ENCODE measurements at places on chromosomes 7 and 10.
A peak's percentile ranks its signal among the peaks of the same experiment; 100 is the strongest.

DNA sequence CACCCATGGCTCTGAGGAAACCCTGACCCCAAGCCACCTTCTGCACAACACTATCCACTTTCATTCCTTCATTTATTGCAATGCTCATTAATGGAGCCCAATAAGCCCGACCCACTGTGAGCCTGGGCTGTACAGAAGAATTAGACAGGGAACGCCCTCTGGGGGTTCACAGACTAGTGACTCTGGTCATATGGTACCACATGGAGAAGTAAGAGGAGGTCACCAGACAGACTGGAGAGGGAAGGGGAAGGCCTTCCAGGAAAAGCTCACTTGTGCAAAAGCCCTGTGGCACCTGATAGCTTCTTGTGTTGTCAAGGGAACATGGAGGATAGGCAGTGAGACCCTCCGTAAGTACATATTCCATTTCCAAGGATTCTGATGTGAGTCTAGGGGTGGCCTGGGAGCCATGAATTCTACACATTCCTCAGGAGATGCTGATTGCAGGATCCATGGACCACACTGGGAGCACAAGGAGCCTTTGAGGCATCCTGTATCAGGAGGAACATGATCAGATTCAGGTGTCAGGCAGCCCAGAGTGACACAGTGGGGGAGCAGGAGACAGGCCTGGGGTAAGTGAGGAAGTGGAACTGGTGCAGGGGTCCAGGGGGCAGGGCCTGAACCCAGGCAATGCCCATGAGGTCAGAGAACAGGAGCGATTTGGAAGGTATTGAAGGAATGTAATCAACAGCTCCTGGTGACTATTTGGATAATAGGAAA lies 19.9 kb downstream of the TMEM72 start:
- no peak for DNase-seq

GRCh38 chr10:85792533-85792858 lies 574.1 kb downstream of the GRID1 start:
- no peak for DNase-seq

DNA sequence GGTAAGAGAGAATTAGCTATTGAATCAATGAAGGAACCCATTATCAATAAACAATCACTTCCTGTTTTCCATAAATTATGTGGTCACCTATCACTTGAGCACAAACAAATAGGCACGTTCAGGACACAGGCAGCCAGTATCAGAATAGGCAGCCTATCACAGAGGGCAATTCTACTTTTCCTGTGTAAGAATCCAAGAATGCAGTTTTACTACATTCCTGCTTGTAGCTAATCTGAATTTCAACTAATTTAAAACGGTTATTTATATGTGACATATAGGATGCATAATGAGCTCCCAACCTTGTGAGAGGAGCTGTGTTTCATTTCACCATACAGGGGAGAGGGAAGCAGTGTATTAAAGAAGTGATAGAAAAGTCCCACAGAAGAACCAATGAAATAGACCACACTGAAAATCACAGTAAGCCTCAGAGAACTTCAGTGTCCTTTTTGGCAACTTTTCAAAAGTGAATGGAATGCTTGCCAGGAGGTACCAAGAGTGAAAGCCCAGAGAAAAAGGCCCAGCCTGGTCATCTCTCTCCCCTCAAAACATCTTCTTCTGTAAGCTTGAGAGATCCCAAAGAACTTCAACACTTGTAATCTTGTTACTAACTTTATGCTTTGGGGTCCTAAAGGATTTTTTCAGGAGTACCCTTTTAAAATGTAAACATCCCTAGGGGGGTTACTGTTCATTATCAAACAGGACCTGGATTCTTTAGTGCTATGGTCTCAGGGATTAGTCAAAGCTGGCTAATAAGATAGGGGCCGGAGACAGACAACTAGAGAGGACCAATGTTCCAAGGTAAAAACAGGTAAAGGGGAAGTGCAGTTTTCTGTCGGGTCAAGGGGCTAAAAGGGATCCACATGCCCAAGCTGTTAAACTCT lies 1.3 kb downstream of the IMMP2L start:
- DNase-seq: peak; percentile 55

GRCh38 chr10:10293481-10293951 lies 724.2 kb upstream of the CELF2 start:
- DNase-seq: no peak

GRCh38 chr10:34262985-34263384 lies 552.1 kb downstream of the PARD3 start:
- no peak for DNase-seq

- no peak for DNase-seq
Measured at GRCh38 chr7:46383605-46384004, 462.5 kb upstream of the IGFBP3 start.

DNA sequence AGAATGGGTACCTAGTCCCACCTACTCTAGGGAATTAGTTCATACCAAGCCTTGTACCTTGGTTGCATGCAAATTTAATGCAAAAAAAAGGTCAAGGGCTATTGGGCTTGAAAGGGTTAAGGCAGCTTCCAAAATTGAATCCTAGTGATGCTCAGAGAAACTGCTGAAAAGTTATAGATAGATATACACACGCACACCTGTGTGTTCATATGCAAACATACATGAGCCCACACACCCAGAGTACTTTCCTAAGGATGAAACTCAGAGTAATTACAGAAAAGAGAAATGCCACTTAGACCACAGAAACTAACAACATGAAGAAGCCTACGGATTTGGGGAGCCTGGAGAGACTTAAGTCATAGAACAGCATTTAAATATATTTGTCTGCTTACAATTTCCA lies 1.5 kb downstream of the SLC25A13 start:
- DNase-seq: no peak

DNA sequence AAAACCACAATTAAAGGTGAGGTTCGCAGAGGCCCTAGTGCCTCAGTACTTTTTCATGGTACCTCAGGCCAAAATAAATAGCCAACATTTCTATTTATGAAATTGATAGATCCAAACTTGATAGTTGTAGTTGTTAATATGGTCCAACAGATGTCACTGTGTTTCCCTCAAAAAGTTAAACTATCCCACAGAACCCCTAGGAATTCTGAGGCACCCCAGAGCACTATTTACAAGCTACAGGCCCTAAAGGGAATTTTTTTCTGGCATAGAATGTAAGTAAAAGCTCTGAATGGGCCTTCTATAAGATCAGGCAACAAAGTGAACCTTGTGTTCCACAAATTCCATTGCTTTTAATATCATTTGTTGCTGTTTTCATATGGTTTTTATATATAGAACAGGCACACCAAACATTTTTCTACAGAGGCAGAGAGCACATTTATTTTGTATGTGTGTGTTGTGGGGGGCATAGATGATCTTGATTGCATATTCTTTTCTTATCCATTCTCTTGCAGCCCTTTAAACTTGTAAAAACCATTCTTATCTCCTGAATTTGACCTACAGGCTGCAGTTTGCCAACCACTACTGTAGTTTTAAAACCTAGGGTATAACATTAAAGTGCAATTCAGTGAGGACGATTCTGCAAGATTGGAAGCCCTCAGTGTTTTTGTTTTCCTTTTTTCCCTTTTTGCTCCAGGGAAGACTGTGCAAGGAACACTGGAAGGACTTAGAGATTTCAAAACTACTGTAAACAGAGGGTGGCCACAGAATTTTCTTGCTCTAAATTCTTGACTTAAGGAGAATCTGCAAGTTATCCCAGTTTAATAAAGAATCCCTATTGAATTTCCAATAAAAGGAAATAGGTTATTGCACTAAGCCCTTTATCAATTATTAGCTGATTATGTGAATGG lies 3.5 kb upstream of the ARL4A start:
- DNase-seq: peak; percentile 53

GRCh38 chr7:17646253-17646956 lies 293.9 kb downstream of the SNX13 start:
- no peak for DNase-seq

- no peak for DNase-seq
Measured at GRCh38 chr7:92534572-92534971, 6.0 kb downstream of the RBM48 start.

DNA sequence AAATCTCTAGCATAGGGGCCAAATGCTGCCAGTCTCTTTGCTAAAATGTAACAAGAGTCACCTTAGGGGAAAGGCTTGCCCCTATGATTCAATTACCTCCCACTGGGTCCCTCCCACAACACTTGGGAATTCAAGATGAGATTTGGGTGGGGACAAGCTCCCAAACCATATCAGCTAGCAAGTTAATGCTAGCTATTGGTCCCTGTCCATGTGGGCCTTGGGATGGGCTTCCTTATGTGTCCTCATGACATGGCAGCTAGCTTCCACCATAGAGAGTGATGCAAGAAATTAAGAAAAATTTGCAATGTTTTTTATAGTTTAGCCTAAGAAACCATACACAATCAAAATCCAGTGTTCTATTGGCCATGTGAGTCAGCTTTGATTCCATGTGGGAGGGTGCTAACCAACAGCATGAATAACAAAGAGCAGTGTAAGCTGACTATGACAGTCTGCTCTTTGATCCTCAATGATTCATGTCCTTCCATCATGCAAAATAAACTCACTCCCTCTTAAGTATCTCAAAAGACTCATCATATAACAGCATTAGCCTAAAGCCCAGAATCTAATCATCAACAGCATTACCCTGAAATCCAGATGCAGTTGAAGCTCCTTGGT lies 21.7 kb upstream of the ZNF365 start:
- no peak for DNase-seq

All from erythroblast (primary cell).